ENCODE measurements at places on chromosomes 1 and 21.

GRCh38 chr1:229340496-229340895, 2.4 kb downstream of the CCSAP start:
- no peak for DNase-seq

GRCh38 chr1:201561601-201562000, 22.7 kb downstream of the NAV1 start:
- DNase-seq, result peak; percentile 56

GRCh38 chr1:62905872-62906271, 121.9 kb downstream of the ATG4C start:
- no peak for DNase-seq

GRCh38 chr1:53430261-53430660, 28.9 kb upstream of the DMRTB1 start:
- DNase-seq, result peak; percentile 7

- peak; percentile 62 for DNase-seq
These were observed 61.9 kb downstream of the WNT9A start for GRCh38 chr1:227885648-227886502.

DNA sequence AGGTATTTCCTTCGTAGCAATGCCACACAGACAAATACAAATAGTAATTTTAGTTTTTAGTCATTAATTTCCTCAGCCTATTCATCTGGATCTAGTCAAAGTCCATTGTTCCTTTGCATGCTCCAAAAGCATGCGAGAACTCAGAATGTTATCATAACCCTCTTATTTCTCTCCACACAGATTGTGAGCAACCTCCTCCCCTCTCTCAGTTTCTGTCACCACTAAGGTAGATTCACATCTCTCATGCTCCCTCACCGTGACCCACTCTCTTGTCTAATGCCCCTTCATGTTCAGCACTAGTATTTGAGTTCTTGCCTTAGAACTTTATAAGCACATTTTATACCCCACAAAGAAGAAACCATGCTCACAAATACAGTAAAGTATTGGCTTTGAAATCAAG, 582.4 kb downstream of the PLA2G4A start:
- no peak for DNase-seq

All from cardiac fibroblast (primary cell).